Stimulated activated CD8-positive, alpha-beta memory T cell treated with anti-CD3 and anti-CD28 coated beads, Interleukin-4, amount 100 ng/mL, for 1 hour (primary cell): ENCODE measurements at places on chromosomes 16 and 17.

- no peak for DNase-seq
Observed at GRCh38 chr17:2937331-2938003, 125.9 kb downstream of the OR1D5 start.

- DNase-seq, result no peak
Observed at GRCh38 chr17:39513309-39513708, 52.0 kb downstream of the CDK12 start.

DNA sequence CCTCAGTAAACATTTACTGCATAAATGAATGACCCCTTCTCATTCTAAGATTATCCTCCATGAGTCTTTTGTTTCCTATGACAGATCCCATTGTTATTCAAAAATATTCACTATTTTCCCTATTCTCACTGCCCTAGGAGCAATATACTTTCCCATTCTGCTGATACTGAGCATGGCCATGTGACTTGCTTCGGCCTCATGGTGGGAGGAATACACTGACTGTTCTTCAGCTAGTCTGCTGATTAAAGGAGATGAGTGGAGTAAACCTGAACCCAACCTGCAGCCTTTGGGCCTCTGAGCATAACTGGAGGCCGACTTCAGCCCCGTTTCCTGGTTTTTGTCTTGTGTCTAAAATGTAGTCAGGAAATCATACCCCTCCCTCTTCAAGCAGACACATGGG is 531.8 kb upstream of the SALL1 start:
- no peak for DNase-seq

GRCh38 chr17:49553676-49554335 is 21.9 kb upstream of the NXPH3 start:
- no peak for DNase-seq

DNA sequence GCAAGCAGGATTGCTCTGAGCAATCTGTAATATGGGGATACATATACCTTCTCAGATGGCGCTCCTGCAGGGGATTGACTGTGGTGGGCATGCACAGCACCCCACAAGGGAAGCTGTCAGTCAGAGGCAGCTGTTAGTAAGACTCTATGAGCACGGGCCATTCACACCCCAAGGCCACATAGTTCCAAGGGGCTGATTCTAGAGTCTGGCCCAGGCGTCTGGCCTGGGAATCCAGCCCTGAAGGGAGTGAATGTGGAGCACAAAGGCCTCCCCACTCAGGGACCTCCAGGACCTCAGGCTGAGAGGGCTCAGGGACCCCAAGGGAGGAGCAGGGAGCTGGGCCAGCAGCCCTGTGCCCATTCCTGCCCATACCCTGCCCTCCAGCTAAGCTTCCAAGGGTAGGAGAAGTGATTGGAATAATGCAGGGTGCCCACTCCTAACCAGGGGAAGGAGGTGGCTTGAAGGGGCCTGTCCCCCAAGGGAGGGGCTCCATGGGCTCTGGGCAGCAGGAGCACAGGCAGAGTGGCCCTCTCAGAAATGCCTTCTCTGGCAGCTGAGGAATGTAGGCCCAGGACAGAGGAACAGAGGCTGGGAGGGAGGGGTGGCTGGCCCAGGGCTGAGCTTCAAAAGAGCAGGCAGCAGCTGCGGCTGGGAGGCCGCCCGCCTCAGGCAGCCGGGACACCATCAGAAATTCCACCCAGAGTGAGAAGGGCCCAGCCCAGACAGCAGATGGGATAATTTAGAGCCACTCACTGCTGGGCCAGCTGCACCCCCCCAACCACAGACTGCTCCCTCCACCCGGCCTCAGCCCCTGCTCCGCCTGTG is 48.9 kb upstream of the MRPS23 start:
- DNase-seq, result no peak

DNA sequence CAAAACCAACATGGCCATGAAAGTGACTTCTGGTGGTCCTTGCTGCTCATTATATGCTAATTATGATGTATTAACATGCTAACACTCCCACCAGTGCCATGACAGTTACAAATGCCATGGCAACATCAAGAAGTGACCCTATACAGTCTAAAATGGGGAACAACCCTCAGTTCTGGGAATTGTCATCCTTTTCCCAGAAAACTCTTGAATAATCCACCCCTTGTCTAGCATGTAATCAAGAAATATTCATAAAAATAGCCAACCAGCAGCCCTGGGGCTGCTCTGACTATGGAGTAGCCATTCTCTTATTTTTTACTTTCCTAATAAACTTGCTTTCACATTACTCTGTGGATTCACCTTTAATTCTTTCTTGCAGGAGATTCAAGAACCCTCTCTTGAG is 35.9 kb downstream of the DNAJA2 start:
- DNase-seq, result no peak

- no peak for DNase-seq
Observed at GRCh38 chr17:69949973-69950695, 124.9 kb upstream of the KCNJ16 start.

- DNase-seq, result no peak
Observed at GRCh38 chr17:1797323-1797722, 32.4 kb downstream of the SMYD4 start.

- no peak for DNase-seq
Observed at GRCh38 chr16:12236589-12236988, 260.1 kb downstream of the SNX29 start.

- DNase-seq, result no peak
Observed at GRCh38 chr17:44387804-44388203, 1.6 kb downstream of the ITGA2B start.

- DNase-seq, result peak; percentile 47
Observed at GRCh38 chr17:57988301-57989250, 522 bp upstream of the VEZF1 start.

GRCh38 chr17:7186241-7186640 is 7.1 kb upstream of the ASGR1 start:
- no peak for DNase-seq

- DNase-seq, result no peak
Observed at GRCh38 chr16:3122926-3123570, 10.7 kb downstream of the ZNF205 start.

DNA sequence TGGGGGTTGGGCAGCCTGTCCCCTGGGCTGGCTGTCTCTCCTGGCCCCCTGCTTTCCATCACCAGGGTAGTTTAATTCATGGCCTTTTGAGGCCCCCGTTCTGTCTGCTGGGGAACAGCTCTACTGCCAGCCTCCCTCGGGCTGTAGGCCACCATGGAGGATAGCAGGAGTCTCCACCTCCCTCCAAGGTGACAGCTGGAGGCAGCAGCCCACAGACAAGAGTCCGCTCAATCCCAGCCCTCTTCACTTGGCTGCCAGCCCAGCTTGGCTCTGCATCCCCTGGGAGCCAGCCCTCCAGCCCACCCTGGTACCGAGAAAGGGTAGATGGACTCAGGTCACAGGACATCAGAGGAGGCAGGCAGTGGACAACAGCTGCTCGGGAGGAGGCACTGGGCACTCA is 194.6 kb upstream of the SDK2 start:
- DNase-seq, result no peak

DNA sequence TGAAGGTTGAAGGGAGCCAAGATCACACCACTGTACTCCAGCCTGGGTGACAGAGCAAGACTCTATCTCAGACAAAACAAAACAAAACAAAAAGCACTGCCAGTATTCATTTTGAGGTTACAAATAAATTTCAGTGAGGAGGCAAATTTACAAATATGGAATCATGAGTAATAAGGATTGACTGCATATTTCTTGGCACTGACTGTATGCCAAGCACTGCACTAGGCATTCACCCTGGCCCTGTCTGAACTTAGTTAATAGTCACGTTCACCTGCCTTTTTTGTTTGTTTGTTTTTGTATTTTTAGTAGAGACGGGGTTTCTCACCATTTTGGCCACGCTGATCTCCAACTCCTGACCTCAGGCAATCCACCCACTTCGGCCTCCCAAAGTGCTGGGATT is 5.1 kb downstream of the LDAF1 start:
- DNase-seq, result no peak

GRCh38 chr16:29025735-29026134 is 40.9 kb downstream of the LAT start:
- DNase-seq, result no peak

DNA sequence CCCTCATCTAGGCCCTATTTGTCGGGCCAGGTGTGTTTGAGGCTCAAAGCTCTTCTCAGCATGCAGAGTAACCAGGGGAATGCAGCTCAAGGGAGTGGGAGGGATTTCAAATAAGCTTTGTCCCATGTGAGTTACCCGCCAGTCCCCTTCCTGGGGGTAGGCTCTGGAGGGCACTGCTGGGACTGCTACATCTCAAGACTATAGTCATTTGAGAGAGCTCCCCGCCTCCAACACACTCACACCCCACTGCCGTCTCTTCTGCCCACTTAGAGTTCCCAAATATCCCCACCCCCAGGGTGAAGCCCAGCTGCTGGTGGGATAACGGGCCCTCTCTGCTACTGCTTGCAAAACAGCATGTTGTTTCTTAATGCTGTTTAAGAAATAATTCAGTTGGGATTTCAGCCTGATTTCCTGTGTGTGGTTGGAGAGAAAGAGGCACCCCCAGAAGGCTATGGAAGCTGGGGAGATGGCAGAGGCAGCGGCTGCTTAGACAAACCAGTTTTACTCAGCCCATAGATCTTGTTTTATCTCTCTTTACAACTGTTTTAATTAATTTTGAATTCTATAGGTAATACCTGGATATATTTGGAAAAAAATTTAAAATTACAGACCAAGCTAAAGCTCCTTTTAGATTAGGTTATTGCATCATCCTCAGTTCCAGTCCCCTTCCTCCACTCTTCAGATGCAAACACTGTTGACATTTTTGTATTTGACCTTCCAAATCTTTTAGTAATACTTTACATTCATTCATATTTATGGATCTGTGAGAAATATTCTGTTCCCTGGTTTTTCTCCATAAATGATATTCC is 4.1 kb upstream of the MPO start:
- no peak for DNase-seq

DNA sequence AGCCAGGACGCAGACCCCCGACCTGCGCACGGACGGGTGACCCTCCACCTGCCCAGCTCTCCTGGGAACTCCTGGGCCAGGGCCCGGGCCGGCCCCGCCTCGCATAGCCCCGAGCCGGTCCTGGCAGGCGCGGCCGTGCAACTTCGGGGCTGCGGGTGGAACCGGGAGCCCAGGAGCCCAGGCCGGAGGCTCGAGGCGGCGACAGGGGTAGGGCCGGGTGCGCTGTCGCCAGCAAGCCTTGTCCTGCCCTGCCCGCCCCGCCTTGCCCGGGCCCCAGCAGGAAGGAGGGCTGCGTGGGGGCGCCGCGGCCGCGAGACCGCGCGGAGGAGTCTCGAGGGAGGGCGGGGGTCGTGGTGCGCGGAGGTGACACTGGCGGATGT is 408 bp downstream of the LMF1 start:
- DNase-seq, result no peak

- DNase-seq, result no peak
Observed at GRCh38 chr16:19108409-19109287, 5.1 kb upstream of the ITPRIPL2 start.

DNA sequence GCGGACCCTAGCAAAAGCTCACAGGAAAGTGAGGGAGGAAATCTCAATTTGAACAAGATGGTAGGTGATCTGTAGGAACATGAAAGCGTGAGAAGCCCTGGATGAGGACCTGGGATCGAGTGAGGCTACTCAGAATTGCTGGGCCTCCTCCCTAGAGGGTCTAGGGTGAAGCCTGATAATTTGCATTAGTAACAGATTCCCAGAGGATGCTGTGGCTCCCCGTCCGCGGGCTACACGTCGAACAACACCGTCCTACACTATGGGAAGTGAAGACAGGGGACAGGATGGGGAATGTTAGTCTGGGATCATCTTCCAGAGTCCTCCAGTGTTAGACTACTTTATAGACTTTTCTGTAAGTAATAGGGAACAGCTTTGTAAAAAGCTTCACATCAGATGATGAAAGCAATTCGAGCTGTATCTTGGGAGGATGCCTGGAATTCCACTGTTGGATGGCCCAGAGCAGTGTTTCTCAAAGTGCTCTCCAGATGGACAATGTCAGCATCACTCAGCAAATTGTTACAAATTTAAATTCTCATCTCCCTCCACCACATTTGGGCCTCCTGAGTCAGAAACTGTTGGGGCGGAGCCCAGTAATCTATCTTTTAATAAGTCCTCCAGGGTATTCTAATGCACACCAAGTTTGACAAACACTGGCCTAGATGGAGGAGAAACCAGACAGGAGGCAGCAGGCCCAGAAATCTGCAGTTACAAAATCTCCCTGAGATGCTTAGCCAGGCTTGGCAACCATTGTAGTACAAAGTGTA is 6.5 kb downstream of the FNDC8 start:
- no peak for DNase-seq

- no peak for DNase-seq
Observed at GRCh38 chr16:4837733-4838501, 9.2 kb downstream of the GLYR1 start.

GRCh38 chr17:42273474-42274252 is 2.5 kb downstream of the STAT5B start:
- DNase-seq, result no peak

DNA sequence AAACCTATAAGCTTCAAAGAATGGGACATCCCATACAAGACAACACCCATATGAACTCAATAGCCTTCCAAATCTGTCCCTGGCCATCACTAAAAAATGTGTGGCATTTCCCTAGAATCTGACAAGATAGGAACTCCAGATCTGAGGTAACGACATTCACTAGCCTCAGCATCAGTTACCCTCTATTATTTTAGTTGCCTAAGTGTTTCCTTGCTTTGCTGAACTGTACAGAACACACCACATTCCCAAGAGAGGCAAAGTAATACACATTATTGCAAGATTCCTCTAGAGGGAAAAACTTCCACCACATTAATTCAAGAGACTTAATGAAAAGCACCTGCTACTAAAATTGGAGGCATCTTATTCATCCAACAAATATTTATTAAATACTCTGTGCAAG is 5.0 kb downstream of the LSM12 start:
- DNase-seq, result no peak

DNA sequence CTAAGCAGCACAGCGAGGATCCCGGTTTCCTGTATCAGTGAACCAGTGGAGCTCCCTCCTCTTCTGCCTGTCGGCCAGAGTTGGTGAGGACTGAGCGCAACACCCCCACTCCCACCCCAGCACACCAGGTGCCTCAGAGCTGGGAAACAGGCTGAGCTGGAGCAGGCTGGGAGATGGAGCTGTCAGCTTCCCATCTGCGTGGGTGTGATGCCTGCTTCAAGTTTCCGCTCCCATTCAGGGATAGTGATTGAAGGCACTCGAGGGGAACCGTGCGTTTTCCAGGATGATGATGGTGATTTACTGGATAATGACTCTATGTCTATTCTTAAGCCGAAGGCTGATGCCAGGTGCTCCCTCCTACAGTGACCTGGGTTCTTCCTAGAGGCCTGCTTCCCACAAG is 144.5 kb downstream of the TMEM132E start:
- no peak for DNase-seq

- DNase-seq, result no peak
Observed at GRCh38 chr17:30074730-30075129, 41.9 kb upstream of the NSRP1 start.
